ENCODE measurements at places on chromosomes 6 and 20. TPM values are rescaled to one million over a fixed set of nuclear protein-coding genes. Genes with fewer than 3 reads are reported as not detected.

DNA sequence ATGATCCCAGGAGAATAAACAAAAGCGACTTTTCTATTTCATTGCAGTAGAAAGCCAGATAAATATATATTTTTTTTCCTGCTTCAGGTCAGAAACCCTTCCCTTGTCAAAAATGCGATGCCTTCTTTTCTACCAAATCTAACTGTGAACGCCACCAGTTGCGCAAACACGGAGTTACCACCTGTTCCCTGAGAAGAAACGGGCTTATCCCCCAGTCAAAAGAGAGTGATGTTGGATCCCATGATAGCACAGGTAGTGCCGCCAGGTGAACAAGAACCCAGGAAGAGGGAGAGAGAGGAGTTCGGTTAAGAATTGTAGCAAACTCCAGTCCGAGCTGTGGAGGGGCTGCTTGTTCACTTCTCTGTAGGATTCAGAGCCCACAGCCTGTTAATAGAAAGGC lies 72.6 kb downstream of the SSR1 start:
- no peak for DNase-seq

DNA sequence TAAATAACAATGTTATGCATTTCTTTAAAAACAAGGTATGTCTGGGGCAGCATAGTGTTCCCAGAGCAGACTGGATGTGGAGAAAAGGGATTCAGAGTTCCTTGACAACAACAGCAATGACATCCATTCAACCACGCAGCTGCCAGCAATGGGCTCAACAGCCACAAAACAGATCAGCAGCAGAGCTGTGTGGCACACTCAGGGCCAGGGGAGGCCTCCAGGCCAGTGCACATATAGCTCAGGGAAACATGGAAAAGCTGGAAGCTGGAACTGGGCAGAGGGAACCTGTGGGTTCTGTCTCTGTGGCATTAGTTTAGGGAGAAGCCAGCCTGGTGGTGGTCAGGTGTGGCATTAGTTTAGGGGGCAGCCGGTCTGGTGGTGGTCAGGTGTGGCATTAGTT lies 148.3 kb downstream of the SMOC2 start:
- DNase-seq, result no peak

- no peak for DNase-seq
Observed at GRCh38 chr20:16672299-16672698, 57.5 kb upstream of the SNRPB2 start.

- DNase-seq, result no peak
Observed at GRCh38 chr6:147870506-147871110, 362.1 kb downstream of the SAMD5 start.

GRCh38 chr20:22264917-22265316 lies 319.5 kb downstream of the FOXA2 start:
- no peak for DNase-seq

GRCh38 chr20:1848373-1848772 lies 46.8 kb upstream of the SIRPA start:
- DNase-seq, result no peak

- DNase-seq, result no peak
Observed at GRCh38 chr6:143564484-143565017, 53.0 kb upstream of the FUCA2 start.

DNA sequence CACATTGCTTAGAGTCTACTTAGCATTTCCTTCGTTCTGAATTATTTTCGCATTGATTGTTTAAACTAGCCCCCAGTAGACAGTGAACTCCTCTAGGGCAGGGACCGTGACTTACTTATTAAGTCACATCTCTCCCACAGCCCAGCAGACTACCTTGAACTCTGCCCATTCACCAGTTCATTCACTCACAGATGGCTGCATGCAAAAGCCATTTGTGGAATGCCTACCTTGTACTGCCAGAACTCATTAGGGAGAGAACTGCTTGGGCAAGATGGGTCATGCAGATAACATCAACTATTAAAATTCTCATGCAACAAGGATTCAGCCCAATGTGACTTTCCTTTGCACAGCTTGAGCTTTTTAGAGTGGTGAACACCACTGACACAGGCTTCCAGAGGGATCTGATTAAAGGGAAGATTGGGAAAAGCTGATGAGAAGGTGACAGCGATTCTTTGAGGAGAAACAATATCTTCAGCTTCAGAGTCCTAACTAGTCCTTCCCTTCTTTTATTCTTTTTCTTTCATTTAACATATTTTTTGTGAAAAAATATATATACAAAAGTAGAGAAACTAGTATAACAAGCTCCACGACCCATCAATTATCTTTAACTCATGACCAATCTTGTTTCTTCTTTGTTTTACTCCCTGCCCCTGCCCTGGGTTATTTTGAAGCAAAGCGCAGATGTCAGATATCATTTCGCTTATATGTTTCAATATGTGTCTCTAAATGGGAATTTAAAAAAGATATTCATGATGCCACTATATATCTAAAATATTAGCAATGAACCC lies 273.9 kb downstream of the CDC5L start:
- DNase-seq, result no peak

- peak; percentile 60 for DNase-seq
Observed at GRCh38 chr6:31070711-31071197, 41.6 kb downstream of the C6orf15 start.

- DNase-seq, result no peak
Observed at GRCh38 chr6:161682982-161683381, 409.1 kb upstream of the AGPAT4 start.

GRCh38 chr6:24240380-24240928 lies 114.4 kb downstream of the NRSN1 start:
- no peak for DNase-seq

- DNase-seq, result no peak
Observed at GRCh38 chr6:57301757-57302156, 15.7 kb upstream of the PRIM2 start.

GRCh38 chr20:45080867-45081624 lies 19.9 kb downstream of the KCNS1 start:
- no peak for DNase-seq

- DNase-seq, result no peak
Observed at GRCh38 chr6:98880486-98880885, 46.1 kb downstream of the POU3F2 start.

DNA sequence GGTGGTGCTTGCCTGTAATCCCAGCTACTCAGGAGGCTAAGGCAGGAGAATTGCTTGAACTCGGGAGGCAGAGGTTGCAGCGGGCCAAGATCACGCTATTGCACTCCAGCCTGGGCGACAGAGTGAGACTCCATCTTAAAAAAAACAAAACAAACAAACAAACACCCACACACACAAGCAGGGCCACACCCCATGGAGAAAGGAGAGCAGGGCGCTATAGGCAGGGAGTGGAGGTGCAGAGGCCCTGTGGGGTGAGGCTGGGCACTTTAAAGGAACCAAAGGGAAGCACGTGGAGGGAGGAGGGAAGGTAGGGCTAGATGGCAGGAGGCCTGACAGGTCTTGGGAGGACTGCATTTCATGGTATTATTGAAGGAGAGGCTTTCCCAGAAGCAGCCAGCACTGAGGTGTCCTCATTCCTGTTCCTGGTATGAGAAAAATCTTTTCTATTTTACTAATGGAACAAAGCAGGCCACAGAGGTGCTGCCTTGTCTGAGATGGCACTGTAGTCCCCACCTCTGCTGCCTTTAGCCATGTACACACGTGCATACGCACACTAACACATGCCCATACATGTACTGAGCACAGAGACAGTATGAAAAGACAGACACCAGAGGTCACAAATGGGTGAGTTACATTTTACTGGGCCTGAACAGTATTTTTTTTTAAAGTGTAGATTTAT lies 44.0 kb downstream of the BCAS4 start:
- DNase-seq, result no peak

DNA sequence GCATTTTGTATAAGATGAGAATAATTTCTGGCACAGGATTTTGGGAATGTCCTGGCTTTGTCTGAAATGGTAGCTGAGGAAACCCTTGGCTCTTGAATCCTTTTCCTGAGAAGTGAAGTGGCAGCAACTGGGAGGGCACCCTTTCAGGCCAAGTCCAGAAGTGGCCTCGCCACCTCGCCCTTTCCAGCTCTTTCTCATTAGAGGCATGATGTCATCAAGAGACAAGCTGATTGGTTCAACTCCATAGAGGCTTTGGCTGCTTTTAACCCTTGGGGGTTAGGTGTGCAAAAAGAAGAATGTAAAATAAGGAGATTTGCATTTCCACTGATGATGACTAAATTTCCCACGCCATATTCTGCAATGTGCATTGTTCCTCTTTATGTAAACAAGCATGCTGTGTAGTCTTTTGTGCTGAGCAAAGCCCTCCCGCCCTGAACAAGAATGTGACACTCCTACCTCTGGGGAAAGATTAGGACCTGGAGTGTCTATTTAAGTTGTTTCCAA lies 116.5 kb downstream of the TCP11 start:
- DNase-seq, result no peak

GRCh38 chr6:52045481-52045880 lies 41.9 kb downstream of the PKHD1 start:
- no peak for DNase-seq

- no peak for DNase-seq
Observed at GRCh38 chr6:111776236-111777221, 96.7 kb downstream of the FYN start.

- peak; percentile 69 for DNase-seq
Observed at GRCh38 chr6:158835616-158836221, 16.6 kb upstream of the EZR start.

GRCh38 chr6:56756219-56756789 lies 113.6 kb upstream of the DST start:
- DNase-seq, result no peak

GRCh38 chr20:22560817-22561216 lies 23.6 kb downstream of the FOXA2 start:
- DNase-seq, result peak; percentile 25

GRCh38 chr6:54886932-54887584 lies 40.5 kb downstream of the FAM83B start:
- DNase-seq, result no peak

DNA sequence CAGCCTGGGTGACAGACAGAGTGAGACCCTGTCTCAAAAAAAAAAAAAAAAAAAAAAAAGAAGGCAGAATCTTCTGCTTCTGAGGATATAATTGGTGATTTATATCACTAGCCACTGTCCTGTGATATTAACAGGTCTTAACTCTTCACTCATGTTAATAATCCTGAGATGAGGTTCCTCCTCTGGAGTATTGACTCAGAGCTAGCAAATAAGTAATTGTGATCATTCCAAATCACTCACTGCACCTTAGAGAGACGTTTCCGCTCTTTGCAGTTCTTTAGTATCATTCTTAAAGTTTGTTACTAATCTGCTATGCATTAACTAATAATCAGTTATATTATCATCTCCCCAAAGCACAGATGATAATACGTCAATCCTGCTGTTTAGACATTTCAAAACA lies 41.6 kb upstream of the NOX3 start:
- no peak for DNase-seq

DNA sequence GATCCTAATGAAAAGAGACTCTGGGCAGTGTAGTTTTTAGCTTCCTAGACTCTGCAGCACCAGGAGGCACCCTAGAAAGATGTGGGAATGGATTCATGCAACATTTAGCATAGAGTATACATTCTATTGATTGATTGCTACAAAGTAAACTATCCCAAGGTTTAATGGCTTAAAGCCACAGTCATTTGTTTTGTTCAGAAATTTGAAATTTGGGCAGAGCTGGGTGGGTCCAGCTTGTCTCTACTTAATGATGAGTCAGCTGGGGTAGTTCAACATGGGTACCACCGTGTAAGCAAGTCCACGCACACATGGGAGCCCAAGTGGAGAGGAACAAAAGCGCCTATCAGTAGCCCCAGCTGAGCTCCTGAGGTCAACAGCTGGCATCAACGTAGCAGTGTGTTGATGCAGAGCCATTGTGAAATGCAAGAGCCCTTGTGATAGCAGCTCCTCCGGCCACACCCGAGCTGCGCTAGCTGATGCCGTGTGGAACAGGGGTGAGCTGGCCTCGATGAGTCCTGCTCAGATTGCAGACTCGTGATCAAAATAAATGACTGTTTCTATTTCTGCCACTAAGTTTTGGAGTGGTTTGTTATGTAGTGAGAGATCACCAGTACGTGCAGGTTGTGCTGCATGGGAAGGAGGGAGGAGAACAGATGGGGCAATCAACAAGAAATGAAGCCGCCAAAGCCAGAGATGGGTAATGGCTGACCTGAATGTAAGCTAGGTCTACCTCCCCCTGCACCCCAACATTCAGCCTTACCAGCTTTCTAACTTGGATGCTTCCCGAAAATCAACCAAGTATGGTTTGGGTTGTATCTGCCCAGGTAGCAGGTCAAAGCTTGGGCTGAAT lies 45.7 kb upstream of the TRAF3IP2 start:
- DNase-seq, result no peak

GRCh38 chr6:53214172-53214571 lies 65.5 kb upstream of the GCM1 start:
- DNase-seq, result no peak

Gene ELOVL4
- 1.4 TPM for total RNA-seq

Gene RFX6
- not detected for total RNA-seq

Gene TAF11
- 18.4 TPM for total RNA-seq

Gene EYA2
- 15.3 TPM for total RNA-seq

Gene ADTRP
- 42.4 TPM for total RNA-seq
